T-helper 17 cell (primary cell): ENCODE measurements at places on chromosomes 1 and 21.

DNA sequence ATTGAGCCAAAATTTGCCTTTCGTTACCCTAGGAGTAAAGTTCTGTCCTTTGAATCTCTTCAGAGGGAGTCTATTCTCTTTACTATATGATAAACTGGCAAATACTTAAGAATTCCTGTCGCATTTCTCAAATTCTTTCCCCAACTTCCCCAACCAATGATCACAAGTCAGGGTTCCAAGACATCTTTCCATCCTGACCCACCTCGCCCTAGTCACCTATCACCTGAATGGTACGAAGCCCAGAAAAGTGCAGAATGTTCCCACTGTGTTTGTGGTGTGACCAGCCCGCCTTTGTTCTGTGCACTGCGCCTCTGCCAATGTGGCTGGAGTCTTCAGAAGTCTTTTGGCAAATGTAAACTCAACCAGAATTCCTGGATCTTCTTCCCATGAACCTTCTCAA, 132.5 kb downstream of the RNF220 start:
- DNase-seq, result no peak

DNA sequence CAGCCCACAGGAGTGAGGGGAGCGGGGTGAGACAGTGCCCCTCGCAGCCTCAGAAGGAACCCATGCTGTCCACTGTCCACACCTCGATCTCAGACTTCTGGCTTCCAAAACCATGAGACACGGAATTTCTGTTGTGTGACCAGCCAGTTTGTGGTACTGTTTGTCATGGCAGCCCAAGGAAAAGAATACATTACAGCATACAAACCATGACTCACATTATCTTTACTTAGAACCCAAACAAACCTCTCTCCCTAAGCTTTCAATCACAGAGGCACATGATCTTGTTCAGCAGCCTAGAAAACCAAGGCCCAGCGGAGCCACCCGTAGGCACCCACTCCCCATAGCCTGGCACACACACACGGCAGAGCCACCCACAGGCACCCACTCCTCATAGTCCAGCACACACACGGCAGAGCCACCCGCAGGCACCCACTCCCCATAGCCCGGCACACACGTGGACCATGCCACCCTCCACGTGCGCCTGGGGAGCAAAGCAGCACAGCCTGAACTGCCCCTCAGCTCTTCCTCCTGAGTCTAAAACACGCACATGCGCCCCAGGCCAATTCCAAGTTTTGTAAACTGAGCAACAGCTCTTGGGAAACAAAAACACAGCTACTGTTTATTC, 458 bp upstream of the KRTAP10-4 start:
- DNase-seq, result no peak

DNA sequence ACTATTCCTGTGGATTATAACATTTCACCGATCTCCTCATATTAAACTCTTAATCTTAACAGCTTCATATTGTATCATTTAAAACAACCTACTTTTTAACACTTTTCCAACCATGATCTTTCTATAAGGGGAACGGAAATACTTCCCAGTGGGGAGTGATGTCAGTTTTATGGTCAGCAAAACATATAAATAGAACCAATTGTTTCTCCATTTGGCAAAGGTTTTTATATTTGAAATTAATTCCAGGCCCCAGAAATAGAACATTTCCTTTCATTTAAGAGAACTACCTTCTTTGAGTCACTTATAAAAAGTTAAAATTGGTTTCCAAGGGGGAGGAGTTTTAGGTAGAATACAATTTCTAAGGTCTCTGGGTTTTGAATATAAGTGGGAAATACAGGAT, 189.6 kb downstream of the TGFBR3 start:
- no peak for DNase-seq

- no peak for DNase-seq
These were observed 37.9 kb upstream of the BMP8B start for GRCh38 chr1:39826583-39826982.

- DNase-seq, result peak; percentile 23
These were observed at the start of gene COA7 for GRCh38 chr1:52697795-52698674. Gene COA7, minus strand, starts transcription at chr1:52698347. Its CDS starts 21 bp downstream, at chr1:52698326.

DNA sequence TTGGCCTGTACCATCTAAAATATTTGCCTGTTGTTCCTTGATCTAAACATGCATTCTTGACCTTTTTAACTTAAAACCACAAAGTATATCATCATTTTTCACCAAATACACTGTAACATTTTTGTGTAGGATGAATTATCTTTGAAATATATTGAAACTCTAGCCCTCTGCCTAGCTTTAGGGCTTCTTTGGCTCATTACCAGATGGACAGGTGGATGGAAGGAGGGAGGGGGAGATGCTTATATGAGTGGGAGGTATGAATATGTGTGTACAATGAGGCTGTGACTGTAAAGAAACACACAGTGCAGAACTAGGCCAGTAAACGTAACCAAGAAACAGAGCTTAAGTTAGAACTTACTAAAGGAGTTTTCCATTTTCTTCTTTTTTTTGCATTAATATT, 118.5 kb downstream of the ESRRG start:
- DNase-seq, result no peak

DNA sequence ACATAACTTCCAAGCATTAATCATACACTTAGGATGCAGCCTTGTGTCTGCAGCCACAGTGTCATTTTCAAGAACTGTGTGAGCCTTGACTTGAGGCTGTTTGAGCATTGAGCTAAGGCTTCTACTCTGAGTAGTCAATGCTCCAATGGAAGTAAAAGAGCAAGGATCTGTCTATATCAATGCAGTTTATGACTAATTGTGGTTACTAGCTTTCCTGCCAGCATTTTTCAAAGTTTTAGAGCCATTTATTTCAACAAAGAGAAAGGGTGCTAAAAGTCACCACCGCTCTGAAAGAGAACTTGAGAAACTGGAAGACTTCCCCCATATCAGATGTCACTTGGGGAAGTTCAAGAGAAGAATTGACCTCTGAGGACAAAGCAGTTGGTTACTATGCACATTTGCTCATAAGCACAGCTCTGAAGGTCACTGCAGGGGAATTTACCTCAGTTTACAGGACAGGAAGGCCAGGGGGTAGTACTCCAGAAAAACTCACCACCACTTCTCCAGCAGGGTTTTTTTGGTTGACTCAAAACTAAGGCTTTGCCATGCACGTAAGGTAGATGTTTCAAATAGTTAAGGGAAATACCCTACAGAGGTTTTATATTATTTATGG, 24.5 kb upstream of the RGS1 start:
- no peak for DNase-seq

DNA sequence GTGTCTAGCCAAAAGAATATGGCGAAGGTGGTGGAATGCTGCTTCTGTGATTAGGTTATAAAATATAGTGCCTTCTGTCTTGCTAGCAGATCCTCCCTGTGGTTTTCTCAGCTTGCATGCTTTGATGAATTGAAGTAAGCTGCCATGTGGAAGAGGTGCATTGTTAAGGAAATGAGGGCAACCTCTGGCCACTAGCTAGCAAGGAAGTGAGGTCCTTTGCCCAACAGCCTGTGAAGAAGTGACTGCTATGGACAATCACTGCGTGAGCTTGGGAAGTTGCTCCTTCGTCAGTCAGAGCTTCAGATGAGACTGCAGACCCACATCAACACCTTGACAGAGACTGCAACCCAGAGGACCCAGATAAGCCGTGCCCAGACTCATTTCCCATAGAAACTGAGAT, 109.4 kb downstream of the GIPC2 start:
- no peak for DNase-seq

- DNase-seq, result no peak
These were observed 126.4 kb upstream of the SAMSN1 start for GRCh38 chr21:14672466-14672865.

GRCh38 chr1:3490046-3490745, 35.7 kb downstream of the ARHGEF16 start:
- DNase-seq, result no peak

DNA sequence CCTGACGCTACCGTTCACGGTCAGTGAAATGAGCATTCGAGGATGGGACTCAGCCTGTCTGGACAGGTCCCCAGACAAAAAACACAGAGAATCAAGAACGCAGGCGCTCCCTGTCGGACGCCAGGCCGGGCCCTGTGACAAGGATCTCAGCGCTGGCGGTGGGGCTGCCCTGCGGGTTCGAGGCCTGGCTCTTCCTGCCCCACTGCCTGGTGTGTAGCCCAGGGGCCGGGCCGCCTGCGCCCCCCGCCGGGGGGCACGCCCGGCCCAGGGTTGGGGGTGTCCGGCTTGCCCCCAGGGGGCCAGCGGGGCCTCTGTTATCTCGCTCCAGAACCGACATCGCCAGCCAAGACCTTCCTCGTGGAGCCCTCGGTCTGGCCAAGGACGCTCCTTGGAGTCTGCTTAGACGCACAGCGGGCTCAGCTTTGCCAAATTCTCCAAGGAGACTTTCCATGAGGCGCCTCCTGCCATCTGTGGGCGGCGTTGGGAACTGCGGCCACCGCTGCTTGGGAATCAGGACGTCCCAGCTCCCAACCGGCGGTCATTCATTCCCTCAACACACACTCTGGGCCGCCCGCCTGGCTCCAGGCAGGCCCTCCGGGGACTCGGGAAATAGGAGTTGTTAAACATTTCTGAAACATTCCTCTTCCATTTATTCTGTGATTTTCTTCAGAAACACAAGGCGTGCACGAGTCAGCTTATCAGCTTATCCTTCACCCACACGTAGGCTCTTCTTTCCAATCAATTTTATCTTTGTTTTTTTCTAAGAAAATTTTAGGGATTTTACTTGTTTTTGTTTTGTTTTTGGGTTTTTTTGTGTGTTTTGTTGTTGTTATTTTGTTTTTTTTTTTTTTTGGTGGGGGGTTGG, 11.3 kb upstream of the RIPK4 start:
- no peak for DNase-seq
